ENCODE measurements at places on chromosomes 12 and 14.

DNA sequence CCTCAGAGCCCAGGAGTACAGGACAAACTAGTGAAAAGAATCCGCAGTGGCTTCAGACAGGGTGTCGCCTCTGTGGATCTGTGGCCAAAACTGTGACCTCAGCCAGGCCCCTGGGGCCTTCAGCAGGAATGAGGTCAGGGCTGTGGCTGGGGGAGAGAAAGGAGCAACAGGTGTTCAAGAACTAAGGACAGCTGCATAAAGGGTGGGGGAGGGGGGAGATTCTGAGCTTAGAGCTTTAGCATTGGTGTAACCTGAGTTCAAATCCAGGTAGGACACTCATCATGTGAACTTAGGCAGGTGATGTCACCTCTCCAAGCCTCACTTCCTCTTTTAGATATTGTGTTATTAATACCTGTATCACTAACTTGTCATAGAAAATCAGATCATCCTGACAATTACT is 40.9 kb upstream of the CORO1C start:
- DNase-seq, result no peak

- DNase-seq, result no peak
Measured at GRCh38 chr14:98189062-98189461, 1082.9 kb downstream of the BCL11B start.

GRCh38 chr12:53443955-53444354 is 2.4 kb downstream of the PRR13 start:
- DNase-seq, result no peak

GRCh38 chr12:15592934-15593333 is 196.3 kb downstream of the EPS8 start:
- no peak for DNase-seq

GRCh38 chr12:102756530-102756929 is 160.5 kb downstream of the PAH start:
- DNase-seq, result no peak

DNA sequence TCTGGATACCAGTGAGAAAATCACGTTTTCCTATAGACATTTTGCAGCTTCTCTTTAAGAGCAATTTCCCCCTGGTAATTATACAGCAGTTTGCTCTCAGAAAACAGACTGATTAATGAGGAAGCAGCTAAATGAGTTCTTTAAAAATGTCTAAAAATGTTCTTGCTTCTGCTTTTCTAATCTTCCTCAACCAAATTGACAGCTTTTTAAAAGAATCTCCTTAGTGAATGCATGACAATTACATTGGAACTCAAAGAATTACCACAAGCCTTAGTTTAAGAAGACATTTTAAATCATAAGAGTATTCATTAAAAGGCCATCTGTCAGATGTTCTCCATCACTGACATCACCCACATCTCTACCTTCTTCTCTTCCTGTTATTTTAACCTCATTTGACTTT is 135.8 kb upstream of the PLXNC1 start:
- no peak for DNase-seq

GRCh38 chr14:75138492-75138891 is 11.6 kb upstream of the NEK9 start:
- DNase-seq, result no peak

DNA sequence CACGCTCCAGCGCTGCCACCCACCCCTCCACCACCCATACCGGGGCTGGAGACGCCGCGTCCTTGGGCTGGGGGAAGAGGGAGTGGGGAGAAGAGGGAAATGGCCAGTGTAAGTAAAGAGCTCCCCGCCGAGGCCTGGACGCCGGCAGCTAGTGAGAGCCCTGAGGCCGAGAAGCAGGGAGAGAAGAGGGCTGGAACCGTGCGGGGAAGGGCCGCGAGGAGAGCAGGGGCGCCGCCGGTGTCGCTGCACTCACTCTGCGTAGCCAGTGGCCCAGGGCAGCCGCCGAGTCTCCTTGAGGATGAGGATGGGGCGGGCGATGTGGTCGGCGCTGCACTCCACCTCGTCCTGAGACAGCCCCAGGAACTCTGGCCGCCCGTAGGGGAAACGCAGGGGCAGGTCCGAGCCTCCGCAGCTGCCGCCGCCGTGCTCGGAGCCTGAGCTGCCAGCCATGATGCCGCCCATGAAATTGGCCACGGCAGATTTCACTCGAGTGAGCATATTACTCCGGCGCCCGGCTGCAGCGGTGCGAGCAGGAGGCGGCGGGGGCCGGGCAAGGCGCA is 631 bp downstream of the PPM1H start:
- DNase-seq, result peak; percentile 76

- DNase-seq, result no peak
Measured at GRCh38 chr12:11804130-11804529, 154.7 kb downstream of the ETV6 start.

DNA sequence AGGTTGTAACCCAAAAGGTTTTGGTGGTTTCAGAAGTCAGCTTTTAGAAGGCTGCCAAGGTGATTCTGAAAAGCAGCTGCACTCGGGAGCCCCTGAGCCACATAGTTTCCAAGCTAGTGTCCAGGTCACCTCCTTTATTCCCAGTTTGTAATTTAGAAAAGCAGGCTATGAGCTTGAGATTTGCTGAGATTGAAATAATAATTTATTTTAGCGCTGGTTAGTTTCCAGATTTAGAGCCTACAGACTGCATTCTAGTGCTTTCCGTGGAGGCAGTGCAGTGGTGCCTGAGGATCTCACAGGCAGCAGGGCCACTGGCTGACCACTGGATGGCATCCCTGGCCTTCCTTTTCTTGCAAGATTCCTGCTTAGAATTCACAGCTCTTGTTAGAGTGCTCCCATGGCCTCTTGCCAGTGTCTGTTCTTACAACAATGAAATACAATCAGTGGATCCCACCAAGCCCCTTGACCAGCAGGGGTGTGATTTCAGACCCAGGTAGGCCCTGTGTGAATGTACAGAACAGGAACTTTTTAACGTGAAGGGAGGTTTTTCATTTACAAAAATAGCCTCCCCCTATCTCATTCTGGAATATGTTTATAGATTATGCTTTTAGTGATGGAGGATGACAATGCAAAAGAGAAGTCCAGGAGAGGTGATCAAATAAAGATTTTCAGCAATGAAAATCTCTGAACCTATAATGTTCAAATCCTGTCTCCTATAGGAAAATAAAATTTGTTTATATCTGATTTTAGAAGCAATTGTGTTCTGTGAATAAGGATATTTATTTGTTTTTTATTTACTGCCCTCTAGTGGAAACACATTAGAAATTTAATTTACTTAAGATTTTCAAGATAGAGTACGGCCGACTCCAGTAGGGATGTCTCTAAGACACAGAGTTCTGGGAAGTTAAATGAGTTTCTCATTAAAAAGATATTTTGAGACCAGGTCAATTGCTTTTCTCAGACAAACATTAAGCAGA is 362.1 kb upstream of the STXBP6 start:
- no peak for DNase-seq

- DNase-seq, result no peak
Measured at GRCh38 chr14:91230397-91231035, 14.0 kb downstream of the GPR68 start.

DNA sequence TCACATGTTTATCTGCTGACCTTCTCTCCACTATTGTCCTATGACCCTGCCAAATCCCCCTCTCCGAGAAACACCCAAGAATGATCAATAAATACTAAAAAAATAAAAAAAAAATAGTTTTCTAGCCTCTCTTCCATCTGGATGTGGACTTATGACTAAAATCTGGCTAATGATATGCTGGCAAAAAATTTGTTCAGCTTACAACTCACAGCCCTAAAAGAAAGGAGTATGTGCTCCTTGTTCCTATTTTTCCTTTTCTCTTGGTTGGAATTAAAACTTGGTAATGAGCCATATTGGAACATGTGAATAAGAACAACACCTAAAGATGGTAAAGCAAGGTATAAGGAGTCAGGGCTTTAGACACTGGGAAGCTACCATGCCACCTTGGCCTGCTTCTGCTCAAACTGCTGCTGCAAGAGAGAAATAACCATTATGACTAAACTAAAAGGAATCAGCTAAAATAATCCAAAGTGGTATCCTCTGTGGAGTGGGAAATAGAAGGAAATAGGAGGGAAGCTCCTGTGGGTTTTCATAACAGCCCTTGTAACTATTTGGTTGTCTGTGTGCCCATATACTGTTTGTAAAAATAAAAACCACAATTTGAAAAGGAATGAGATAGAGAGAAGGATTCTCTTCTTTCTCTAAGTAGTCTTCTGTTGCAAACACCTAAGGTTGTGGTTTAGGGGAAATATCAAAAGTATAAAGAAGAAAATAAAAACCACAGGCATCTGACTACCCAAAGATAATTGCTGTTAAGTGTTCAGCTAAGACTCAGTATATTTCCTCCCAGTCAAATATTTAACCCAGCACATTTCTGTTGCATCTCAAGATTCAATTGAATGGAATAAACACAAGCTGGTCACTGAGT is 53.8 kb downstream of the SDR9C7 start:
- no peak for DNase-seq

DNA sequence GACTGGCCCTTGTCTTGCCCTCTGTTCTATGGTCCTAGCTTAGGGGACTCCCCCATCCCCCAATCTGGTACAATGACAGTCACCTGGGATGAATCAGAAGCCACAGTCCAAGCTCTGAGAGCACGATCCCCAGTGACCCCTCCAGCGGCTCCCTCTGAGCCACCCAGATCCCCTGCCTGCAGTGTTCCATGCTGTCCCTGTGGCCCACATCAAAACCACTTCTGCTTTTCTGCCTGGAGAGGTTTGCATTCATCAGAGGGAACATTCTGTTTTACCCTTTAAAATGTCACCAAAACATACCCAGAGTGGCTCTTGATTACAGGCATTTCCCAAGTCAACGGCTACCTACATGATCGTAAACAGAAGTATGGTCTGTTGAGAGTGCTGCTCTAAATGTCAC is 47.5 kb downstream of the NOS1 start:
- DNase-seq, result no peak

DNA sequence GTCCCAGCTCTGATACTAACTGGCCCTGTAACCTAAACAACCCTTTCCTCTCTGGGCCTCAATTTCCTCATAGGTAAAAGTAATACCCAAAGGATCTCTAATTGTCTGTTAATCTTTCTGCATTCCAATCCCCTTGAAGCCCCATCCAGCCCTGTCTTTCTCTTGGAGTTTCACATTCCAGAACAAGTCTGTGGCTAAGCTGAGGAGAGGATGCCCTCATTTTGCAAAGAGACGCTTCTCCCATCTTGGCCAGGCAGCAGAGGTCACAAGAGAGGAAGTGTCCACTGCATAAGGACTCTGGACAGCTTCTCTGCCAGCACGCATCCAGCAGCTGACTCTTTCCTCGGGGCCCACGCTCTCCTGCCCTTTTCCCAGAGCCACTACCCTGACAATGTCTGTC is 263.4 kb upstream of the FKBP4 start:
- DNase-seq, result no peak

GRCh38 chr12:1318327-1319031 is 275.9 kb downstream of the FBXL14 start:
- DNase-seq, result peak; percentile 67

GRCh38 chr14:30519961-30520360 is 39.0 kb upstream of the G2E3 start:
- no peak for DNase-seq

GRCh38 chr12:94659346-94659930 is 9.1 kb upstream of the TMCC3 start:
- DNase-seq, result no peak

GRCh38 chr12:127822809-127823411 is 444.1 kb upstream of the TMEM132C start:
- DNase-seq, result peak; percentile 68
